Activated naive CD8-positive, alpha-beta T cell treated with anti-CD3 and anti-CD28 coated beads for 36 hours (primary cell): ENCODE measurements at places on chromosomes 2 and 18.

DNA sequence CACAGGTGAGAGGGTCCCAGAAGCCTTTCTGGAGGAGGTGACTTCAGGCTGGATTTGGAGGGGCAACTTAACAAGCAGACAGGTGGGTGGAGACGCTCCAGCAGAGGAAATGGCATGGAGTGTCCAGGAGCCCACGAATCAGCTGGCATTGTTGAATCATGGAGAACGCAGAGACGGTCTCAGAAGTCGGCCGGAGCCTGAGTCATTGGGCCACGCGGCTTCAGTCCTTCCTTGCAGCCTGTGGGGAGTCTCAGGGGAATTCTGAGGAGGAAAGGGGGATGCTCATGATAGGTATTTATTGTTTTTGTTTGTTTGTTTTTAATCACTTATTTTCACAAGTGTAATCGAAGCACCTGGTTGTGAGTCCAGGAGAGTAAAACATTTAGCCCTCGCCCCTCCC, 184.6 kb upstream of the HDAC4 start:
- DNase-seq, result no peak

DNA sequence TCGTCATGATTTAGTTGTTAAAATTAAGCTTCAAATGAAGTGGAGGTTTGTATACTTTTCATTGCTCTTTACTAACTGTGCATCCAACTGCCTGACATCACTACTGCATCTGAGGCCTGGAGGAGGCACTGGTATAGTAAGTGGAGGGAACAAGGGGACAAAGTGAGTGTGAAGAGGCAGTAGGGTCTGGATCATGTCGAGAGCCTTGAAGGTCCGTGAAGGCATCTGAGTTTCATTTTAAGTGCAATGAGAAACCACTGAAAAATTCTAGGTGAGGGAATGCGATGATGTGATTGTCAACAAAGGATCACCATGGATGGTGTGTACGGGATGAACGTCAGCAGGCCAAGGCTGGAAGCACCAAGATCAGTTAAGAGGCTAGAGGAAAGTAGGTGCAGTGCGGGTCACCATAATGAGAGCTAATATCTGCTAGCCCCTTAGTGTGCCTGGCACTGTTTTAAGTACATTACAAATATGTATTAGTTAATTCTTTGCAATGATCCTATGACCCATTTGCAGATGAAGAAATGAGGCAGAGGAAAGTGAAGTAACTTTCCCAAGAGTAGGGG, 96.1 kb downstream of the CABYR start:
- no peak for DNase-seq

DNA sequence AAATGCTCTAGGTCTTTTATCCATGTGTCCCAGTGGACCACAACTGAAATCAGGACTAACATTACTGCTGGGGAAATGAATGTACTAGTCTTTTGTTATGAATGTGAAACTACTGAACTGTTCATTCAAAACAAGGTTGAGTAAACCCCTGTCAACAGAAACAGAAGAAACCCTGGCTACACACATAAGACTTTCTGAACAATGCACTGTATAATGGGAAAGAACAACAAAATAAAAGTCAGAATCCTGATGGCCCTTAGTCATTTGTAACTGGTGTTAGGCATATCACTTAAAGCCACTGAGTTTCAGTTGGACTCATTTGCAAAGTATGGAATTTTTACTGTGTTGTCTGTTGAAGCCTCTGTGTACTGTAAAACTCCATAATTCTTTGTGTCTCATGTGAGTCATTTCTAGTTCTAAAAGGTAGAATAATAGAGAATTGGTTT, 77.0 kb upstream of the UBXN4 start:
- no peak for DNase-seq

GRCh38 chr18:10497206-10497749, 28.5 kb upstream of the NAPG start:
- DNase-seq, result no peak

DNA sequence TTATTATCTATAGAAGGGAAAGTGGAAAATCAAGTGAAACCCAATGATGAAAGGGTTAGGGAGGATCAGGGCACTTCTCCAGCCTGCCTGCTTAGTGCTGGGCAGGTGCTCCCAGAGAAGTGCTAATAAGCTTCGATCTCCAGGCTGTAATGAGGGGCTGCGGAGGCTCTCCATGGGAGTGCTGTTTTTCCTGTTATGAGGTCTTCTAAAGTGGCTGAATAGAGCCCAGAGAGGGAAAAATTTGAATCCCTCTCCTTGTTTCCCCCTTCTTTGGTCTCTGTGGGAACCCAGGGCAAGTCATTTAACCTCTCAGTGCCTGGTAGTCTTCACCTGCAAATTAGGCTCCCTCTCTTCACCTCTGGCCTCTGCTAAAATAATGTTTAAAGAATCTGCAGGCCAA, 351.7 kb upstream of the DCC start:
- no peak for DNase-seq

GRCh38 chr2:10362096-10362897, 59.6 kb downstream of the HPCAL1 start:
- DNase-seq, result no peak

DNA sequence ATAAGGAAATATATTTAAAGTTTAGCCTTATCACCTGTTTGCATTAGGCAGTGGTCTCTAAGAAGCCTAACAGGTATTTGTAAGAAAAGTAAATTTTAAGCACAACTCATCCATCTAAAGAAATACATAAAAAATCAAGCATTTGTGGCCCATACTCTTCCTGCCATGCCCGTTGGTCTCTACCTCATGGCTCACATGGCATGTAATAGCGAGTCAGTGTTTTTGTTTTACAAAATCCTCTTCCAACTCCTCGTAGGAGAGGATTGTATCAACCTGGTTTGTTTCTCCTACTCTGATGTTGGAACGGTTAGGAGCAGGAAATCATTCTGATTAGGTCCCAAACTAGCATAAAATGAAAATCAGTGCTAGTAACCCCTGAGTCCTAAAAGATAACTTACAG, 91.8 kb downstream of the FMNL2 start:
- DNase-seq, result no peak

DNA sequence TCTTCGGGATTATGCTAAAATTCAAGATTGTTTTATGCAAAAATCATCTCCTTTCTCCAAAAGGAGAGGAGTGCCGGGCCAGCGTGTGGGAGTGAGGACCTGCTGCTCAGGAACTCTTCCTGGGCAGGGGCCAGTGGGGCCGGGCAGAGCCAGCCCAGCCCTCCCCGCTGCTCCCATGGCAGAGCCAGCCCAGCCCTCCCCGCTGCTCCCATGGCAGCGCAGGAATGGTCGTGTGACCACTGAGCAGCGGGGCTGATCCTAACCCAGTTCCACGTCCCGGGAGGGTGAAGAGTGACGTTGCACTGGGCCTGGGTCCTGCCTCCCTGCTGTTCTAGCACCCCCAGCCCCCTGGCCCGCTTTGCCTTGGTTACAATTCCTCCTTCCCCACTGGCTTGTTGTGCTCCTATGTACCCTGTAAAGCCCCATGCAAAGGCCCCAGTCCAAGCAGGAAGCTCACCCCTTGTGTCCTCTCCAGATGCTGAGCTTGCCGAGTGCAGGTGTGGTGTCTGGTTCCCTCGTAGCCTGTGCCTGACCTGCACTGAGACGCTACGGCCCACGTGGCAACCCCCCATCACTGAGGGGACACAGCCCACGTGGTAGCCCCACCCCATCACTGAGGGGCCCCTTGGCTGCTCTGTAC, 11.4 kb upstream of the NEU4 start:
- no peak for DNase-seq

- DNase-seq, result no peak
Observed at GRCh38 chr2:230205721-230206120, 14.1 kb downstream of the SP110 start.

DNA sequence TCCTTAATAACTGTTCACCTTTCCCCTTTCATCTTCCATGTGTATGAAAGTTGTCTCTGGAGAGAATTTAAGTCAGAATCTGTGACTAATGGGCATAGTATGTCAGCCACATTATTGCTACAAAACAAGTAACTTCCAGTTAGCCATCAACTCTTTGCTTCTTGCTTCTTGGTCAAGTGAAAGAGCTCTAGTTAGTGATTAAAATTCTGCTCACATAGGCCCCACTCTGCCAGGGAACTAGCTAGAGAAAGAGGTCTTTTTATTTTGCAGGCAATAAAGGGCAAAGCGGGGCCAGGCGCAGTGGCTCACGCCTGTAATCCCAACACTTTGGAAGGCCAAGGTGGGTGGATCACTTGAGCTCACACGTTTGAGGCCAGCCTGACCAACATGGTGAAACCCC, 64.6 kb downstream of the COLEC12 start:
- no peak for DNase-seq

DNA sequence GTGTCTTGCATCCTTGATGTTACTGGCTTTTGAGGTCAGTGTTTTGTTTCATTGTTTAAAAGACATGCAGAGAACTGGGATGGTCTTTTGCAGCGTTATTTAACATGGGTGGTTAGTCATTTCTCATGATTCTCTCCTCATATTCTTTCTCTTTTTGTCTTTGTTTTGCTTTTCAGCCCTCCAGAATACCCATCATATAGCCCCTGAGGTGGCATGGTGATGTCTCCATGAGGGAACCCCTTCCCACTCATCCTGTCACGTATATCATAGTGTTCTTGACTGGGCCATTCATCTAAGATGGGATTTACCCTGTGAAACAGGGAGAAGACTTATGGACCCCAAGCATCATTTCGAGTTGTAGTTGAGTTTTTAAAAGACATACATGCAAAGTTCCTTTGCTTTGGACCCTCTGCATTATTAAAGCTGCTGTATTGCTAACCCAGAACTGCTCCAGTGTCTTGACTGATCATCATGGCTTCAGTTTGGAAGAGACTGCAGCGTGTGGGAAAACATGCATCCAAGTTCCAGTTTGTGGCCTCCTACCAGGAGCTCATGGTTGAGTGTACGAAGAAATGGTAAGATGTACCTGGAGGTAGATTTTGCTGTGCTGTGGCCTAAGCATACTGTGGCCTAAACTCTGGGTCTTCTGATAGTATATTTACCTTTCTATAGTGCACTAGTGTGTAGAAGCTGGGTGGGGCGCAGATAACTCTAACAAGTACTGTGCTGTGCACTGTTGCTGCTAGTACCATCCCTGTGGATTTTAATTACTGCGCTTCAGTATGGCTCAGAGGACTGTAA, 1.4 kb downstream of the EHBP1 start:
- DNase-seq, result no peak

DNA sequence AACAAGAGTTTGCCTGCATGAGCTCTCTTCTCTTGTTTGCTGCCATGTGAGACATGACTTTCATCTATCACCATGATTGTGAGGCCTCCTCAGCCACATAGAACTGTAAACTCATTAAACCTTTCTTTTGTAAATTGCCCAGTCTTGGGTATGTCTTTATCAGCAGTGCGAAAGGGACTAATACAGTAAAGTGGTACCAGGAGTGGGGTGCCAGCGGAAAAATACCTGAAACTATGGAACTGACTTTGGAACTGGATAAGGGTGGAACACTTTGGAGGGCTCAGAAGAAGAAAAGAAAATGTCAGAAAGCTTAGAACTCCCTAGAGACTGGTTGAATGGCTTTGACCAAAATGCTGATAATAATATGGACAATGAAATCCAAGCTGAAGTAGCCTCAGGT, 260.9 kb downstream of the DSC3 start:
- no peak for DNase-seq

DNA sequence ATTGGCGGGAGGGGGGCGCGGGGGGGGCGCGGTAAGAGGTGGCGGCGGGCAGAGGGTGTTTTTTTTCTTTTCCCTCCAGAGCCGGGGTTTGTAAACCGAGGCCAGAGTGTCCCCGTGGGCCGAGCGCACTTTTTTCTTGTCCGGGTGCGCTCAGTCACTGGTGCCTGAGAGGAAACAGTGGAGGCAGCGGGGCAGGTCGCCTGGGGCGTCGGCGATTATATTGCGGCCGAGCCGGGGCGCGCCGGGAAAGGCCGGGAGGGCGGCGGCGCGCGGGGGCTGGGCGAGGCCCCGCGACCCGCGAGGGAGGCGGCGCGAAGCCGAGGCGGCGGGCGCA, 275 bp downstream of the HOXD8 start:
- DNase-seq, result no peak

DNA sequence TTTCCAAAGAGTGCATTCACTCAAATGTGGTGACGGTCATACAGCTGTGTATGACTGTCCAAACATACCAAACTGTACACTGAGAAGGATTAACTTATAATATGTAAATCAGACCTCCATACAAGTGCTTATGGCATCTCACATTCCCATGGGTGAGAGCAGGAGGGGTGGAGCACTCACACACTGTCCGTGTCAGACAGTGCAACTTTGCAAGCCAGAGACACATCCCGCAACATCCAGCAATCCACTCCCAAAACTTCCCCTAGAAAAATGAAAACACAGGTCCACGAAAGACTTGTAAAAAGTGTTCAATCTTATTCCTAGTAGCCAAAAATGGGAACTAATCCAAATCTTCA, 36.4 kb downstream of the FAM168B start:
- DNase-seq, result no peak

DNA sequence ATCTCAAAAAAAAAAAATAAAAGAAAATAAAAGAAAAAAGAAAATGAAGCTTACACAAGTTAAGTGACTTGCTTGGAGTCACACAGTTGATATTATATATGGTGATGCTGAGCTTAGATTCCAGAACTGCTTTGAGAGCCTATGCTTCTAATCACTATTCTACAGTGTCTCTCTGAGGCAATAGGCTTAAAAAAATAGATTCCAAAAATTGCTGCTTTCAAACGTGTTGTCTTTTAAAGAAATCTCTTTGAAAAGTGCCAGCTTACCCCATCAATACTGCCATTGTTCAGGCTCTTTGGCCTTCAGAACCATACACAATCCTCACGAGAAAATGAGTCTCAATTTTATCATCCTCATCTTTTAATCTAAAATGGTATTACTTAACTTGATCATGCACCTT, 102.6 kb downstream of the CDK15 start:
- no peak for DNase-seq

DNA sequence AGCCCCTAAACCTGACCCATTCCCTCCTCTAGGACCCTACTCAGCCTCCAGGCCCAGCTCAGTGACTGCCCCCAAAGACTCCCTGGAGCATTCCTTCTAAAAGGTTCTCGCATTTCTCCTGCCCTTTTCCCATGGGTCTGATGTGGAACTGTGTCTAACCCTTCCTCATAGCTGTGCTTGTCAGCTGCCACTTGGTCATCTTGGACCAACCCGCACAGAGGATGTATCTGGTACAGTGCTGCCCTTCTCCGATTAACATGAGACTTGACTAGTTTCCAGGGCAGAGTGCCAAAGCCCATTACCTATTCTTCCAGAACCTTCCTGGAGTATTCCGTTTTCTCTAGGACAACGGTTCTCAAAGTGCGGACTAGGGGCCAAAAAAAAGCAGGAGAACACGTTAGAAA, 518 bp upstream of the NFU1 start:
- no peak for DNase-seq

DNA sequence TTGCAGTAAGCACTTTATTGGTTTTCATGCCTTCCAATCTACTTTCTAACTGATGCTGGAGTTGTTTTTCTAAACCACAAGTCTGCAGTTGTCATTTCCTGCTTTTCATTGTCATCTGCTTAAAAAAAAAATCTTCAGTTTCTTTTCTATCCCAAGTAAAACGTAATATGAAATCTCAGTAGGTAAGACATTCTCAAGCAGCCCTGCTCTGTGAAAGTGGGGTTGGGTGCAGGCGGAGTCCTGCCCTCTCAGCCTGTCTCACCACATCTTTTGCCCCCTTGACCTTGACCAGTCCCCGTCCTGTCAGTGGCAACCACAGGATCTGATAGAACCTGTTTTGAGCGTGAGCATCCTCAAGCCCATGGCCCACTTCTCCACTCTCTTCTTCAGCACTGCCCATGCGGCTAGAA, 80.0 kb upstream of the CPO start:
- DNase-seq, result peak; percentile 2
